ENCODE measurements at places on chromosomes 6 and 20.
A peak's percentile ranks its signal among the peaks of the same experiment; 100 is the strongest.

DNA sequence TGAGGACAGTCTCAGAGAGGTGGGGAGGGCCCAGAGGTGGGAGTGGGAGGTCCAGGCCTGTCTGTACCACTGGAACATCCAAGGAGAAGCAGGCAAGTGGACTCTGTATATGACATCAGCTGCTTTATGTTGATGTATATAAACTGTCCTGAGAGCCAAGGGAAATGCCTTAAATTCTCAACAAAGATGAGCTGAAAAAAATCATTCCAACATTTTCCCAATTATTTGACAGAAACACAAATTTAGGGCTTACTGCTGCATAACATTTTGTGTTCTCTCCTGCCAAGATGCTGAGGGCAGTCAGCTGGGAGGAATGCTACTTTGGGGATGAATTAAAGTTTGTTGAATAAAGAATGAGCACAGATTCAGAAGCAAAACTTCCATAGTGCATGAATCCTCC lies 52.8 kb downstream of the FOXC1 start:
- no peak for DNase-seq

- DNase-seq = no peak
Observed at GRCh38 chr6:77366798-77367197, 96.5 kb downstream of the HTR1B start.

DNA sequence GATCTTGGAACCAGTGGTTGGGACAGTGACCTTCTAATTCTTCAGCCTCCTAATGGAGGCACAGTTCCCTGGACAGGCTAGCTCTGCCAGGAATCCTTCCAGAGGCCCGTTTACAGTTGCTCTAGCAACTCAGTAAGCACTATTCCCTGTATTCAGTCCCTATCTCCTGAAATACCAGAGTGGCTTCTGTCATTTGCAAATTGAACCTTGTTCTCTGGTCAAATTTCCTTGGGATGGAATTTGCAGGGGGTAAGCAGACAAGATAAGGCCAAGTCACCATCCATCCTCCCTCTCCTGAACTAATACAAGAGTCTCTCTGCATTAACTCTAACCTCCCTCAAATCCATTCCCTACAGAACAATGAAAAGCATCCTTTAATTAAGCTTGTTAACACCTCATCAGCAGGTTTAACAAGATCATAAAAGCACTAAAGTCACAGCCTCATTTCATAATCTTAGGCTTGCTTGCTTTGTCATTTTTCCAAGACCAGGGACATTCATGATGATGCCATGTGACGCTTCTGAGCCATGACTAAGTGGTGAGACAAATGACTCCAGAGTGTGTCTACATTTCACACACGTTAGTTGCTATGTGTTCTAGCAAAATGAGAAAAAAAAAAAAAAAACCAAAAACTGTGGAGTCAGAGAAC lies 37.1 kb downstream of the SLC22A23 start:
- peak; percentile 45 for DNase-seq

DNA sequence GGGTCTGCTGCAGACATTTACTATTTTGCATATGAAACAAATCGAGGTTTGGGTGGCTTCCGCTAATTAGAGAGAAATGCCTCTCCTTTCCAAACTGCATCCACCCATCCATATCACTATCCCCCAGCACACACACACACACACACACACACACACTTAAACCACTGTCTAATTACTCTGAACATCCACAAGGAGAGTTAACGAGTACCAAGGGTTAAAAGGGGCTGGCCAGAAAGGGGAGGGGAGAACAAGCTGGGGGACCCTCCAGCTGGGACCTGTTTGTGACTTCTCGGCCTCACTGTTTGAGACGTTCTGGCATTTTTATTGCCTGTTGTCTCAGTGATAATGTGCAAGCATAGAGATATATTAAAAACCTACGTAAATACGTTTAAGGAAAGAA lies 261.2 kb downstream of the FOXC1 start:
- no peak for DNase-seq

GRCh38 chr6:157865249-157865648 lies 42.2 kb downstream of the SNX9 start:
- DNase-seq = no peak

DNA sequence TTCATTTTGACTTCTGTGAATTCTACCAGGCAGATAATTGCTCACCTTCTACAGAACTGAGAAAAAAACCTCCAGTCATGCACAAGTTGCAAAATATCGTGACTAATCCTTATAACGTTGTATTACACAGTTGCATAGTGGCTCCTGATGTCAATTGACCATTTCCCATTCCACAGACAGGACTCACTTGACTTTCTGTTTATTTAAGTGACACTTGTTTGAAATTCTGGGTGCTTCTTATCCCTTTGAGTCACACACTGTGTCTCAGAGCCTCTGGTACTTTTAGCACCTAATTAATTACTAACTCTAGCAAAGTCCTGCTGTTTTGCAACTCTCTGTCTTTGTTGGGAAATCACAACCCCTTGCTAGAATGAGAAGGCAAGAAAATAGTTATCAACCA lies 16.2 kb upstream of the RSPO3 start:
- DNase-seq = peak; percentile 95

GRCh38 chr6:109073344-109074132 lies 21.1 kb downstream of the SESN1 start:
- DNase-seq = peak; percentile 66

GRCh38 chr20:36271639-36272546 lies 34.2 kb upstream of the DLGAP4 start:
- DNase-seq = no peak

DNA sequence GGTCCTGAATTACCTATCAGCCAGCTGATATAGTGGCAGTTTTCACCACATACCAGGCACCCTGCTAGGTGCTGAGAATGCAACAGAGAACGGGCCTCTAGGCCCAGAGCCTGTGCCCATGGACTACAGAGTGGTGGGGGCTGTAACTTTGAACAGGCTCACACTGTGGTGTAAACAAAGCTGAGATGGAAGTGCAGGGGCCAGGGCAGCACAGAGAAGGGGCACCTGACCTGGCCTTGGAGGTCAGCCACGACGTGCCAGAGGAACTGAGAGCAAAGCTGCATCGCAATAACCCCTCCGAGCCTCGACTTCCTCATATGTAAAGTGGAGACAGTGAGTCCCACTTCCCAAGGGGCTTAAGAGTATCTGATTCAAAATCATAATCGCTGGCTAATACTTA lies 105.8 kb downstream of the MAFB start:
- no peak for DNase-seq

DNA sequence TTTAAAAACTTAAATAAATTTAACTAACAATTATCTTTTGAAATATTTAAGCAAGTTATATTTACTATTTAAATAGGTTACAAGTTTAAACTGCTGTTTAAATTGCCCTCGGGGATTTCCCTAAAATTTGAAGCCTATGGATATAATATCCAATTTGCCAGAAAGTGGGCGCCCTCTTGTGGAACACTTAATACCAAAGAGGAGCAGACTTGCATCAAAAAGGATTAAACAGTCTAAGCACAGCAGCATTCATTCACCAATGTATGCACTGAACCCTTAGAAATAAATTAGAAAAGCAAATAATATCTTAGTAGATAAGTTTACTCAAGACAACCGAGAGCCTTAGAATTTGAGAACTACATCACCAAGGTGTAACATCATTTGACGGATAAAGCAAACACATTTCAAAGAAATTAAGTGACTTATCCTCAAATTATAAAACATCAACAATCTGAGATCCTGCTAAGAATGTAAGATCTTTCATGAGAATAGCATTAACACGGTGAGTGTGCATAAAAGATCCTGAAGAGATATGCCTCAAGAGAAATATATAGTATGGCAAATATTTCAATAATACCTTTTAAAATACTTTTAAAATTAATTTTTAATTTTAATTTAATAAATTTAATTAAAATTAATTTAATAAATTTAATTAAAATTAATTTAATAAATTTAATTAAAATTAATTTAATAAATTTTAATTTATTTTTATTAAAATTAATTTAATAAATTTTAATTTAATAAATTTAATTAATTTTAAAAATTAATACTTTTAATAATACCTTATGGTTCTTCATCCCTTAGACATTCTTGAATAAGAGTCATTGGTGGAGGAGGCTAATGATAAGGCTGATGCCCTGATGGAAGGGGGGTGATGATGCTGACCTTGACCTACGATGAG lies 11.5 kb upstream of the MEP1A start:
- peak; percentile 64 for DNase-seq

- DNase-seq = no peak
Observed at GRCh38 chr6:71585472-71585871, 296.9 kb downstream of the OGFRL1 start.

- DNase-seq = peak; percentile 82
Observed at GRCh38 chr6:34484899-34485298, 19.0 kb downstream of the PACSIN1 start.

DNA sequence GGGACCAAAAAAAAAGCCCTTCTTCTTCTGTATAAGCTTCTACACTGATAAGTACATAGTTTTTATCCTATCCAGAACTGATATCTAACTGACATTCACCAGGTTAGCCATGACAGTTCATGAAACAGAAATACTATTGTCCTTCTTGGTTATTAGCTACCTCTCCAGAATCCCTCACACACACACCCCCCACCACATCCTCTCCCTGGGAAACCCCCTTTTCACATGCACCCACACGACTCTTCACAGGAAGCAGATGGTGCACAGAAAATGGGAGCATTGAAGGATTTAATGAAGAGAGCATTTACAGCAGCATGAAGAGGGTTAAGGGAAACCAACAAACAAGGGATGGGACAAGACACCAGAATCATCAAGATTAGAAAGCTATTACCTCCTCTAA lies 88.9 kb downstream of the FHL5 start:
- DNase-seq = no peak

DNA sequence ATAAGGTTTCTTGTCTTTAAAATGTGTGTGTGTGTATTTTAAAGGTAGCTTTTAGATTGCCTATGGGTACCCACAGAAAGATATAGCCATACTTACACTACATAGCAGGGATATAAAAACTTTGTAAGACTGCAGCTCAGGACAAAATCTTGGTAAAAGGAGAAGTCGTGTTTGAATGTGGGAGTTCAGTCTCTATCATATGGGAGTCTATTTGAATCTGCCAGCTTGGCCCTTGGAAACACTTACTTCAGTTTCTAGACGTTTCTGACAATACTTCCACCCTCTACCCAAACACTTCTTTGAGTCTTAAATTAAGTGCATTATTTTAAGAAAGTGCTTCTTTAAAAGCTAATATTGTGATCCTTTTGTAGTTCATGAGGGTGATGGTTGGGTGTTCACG lies 155.7 kb downstream of the CARMIL1 start:
- no peak for DNase-seq

- DNase-seq = peak; percentile 58
Observed at GRCh38 chr20:3930265-3931206, 41.3 kb downstream of the PANK2 start.

DNA sequence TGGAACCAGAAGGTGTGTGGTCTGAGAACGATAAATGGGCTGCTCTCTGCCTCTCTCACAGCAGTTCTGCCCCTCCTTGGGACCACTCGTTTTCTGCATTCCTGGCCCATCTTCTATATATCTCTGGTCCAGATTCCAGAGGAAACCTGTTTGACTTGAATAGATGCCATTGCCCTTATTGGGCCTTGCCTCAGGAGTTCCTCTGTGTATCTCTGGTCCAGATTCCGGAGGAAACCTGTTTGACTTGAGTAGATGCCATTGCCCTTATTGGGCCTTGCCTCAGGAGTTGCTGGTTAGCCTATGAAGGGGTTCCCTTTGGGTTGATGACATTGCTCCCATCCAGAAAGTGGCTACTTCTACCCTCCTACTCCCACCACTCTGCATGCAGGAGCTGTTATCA lies 189.4 kb downstream of the SLC16A10 start:
- no peak for DNase-seq

DNA sequence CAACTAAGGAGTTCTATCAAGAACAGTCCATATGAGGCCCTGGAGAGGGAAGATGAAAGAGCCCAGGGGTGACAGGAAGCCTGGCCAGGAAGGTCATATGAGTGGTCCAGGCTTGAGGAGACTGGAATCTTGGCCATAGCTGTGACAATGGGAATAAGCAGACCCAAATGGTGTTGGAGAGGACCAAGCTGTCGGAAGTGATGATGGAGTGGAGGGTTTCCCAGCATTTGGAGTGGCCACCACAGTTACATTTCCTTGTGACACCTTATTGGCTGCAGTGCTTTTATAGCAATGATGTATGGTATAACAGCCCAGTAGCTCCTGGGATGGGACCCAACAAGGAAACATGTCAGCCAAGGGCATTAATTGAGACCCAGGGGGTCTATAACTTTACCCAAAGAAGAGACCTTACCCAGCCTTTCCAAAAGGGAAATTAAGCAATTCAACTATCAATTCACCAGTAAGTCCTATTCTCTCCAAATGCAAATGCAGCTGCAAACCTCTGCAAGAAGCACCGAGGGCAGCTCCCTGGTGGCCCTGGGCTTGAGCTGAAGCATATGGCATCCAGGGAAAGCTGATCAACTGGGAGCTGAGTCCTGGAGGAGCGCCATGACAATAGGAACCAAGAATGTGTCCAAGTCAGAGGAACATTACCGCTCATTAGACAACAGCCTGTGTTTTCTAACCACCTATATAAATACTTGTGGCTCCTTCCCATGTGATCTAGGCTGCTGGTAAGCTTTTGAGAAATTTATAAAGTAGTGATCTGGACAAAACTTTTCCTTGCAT lies 219.4 kb downstream of the SOD2 start:
- DNase-seq = no peak
